T-helper 9 cell (primary cell): ENCODE measurements at places on chromosomes 2 and 18.
A peak's percentile ranks its signal among the peaks of the same experiment; 100 is the strongest.

DNA sequence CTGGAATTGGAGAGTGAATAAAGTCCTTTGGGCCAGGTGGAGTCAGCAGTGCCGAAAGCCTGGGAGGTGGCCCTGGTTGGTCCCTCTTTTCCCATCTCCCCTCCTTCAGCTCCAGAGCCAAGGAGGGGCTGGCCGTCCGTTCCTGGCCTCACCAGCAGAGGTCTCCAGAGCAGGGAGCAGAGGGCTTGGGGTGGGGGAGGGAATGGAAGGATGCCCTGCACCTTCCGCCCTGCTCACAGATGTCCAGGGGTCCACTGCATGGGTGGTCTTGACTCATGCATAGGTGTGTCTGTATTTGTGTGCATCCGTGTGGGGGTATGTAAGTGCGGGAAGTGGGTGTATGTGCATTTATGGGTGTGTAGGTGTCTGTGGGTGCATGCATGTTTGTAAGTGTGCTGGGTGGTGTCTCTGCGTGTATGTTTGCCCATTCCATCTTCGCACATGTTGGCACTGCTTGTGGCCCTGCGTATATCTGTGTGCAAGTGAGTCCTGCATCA is 201.8 kb downstream of the ZFP36L2 start:
- peak; percentile 18 for DNase-seq

DNA sequence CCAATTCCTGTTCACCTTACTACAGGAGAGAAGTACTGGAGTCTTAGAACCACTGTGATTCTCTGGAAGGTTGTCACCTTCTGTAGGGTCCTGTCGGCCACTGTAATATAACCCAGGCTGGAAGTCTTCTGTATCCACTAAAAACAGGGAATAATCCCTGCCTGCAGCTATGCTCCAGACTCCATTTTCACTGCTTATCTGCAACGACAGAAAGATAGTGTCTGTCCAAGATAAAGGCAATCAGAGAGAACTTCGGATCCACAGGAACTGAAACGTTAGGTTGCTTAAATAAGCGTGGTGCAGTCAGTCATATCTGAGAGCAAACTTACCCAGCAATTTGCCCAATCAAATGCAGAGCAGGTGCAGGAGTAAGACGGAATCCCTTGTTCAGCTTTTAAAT is 34.2 kb downstream of the ALS2 start:
- no peak for DNase-seq

DNA sequence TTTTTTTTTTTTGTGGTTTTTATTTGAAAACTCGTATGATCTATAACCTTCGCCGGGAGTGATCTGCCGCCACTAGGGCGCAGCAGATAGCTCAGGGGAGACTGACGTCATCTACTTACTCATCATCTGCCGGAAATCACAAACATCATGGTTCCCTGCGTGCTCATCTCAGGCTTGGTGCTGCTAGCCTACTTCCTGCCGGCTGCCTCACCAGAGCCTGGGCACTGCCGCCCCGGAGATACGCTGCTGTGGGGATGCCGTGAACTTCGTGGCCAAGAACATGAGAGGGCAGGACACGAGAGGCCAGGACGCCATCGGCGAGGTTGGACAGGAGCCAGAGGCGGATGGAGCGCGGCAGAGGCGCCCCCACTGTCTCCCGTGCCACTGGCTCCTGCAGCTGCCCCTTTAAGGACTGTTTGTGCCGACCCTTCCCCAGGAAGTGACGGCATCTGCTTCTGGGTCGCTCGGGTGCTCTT is 68.8 kb downstream of the DOK6 start:
- DNase-seq: peak; percentile 3

DNA sequence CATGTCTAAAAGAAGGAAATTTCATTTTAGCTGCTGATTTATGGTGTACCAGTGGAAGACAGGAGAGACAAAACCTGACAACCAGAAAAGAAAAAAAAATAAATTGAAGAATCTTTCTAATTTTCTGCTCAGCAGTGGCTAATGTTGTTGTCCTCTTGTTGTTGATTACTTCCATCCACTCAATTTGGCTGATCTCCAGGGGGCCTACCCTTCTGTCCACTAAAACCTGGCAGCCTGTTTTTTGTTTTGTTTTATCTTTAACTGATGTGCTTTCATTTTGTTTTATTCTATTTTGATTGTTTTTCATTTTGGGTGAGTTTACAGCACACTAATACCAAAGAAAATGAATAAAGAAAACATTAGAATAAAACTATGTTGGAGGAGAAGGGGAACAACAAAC is 27.4 kb downstream of the TFPI start:
- no peak for DNase-seq

DNA sequence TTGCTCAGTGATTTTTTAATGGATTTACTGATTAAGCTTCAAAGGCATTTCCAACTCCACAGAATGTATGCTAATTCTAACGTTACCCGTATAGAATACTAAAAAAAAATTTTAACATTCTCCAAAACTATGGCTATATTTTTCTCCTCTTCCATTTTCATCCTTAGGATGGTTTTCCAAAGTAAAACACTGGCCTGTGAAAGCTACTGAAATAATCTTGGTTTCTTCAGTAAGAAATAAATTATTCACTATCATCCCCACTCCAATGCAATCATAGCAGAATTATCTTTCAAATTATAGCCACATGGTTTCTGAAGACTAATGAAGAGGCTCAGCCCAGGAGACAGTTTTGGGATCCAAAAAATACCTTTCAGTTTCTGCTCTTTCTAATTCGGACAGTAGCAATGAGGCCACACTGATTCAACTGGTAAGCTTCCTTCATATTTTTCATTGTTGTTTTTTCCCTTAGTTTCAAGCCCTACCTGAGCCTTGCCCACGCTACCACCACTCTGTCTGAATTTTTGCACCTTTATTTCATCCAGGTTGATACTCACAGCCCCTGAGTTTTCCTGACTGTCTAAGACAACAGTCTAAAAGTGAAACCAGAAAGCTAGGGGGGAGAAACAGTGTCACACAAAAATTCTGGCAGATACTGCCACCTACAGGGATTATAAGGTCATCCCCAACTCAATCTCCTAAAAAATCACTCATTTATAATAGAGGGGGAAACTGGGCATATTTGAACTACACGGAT is 887.9 kb downstream of the NRXN1 start:
- no peak for DNase-seq

GRCh38 chr2:173191601-173192000 is 116.0 kb downstream of the MAP3K20 start:
- DNase-seq: no peak

DNA sequence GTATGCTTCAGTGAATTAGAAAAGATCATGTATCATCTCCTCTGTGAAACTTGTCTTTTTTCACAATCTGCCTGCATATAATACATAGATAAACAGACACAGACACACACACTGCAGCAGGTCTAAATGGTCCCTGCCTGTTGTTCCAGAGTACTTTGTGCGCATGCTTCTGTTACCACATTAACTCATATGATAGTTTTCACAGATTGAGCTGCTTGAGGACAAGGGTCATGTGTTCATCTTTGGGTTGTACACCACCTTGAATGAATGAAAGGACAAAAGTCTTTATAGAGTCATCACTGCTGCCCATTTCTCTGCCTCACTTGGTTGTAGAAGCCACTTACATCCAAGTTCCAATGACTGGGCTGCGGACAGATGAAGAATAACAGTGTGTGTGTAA is 72.7 kb upstream of the GLS start:
- DNase-seq: no peak

GRCh38 chr2:235061656-235062055 is 109.8 kb downstream of the SH3BP4 start:
- no peak for DNase-seq

- no peak for DNase-seq
Measured at GRCh38 chr2:70501215-70501614, 52.4 kb downstream of the TGFA start.

DNA sequence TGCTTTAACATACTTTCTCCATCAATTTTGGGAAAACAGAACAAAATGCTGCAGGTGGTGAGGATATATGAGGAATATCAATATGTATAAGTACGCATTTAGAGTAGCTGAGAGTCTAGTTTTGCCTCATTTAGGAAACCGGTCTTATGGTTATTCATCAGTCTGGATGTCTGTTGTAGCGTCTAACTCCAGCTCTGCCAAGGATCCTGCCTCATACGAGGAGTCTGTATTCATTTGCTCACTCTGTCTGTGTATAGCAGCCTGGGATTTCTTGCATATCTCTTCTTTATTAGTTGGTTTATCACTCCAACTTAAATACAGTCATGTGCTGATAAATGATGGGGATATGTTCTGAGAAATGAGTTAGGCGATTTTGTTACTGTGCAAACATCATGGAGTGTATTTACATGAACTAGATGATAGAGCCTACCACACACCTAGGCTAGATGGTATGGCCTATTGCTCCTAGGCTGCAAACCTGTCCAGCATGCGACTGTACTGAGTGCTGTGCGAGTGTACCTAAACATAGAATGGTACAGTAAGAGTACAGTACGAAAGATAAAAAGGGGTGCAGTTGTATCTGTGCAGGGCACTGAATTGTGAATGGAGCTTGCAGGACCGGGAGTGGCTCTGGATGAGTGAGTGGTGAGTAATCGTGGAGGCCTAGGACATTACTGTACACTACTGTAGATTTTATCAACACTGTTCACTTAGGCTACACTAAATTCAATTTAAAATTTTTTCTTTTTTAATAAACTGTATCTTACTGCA is 148.1 kb downstream of the ZNF407 start:
- no peak for DNase-seq

DNA sequence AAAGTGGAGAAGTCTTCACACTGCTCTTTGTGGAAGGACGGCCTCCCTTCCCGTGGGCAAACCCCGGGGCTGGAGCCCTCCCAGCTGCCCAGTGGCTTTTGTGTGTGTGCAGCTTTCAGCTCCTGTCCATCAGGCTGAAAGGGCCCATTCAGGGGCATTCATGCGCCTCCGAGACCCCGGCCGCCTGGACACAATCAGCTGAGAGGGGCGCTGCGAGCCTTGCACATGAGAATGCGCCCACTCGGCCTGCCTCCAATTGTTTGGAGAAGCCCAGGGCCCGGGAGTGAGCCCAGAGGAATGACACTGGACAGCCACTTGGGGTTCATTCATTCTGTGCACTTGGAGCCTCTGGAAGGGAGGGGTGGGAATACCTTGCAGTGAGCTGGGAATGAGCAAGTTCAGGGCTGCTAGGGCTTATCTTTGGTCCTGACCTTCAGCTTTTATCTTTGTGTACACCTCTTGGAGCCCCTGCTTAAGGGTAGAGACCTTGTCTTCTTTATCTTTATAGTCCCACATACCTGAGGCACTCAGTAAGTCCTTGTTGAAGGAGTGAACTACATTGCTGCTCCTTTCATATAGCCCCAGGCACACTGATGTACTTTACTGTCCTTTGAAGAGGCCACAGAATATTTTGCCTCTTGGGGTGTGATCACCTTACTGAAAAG is 56.5 kb downstream of the TCF7L1 start:
- DNase-seq: no peak

GRCh38 chr2:45724335-45724734 is 72.9 kb downstream of the PRKCE start:
- no peak for DNase-seq

- DNase-seq: no peak
Measured at GRCh38 chr2:238925816-238926521, 78.1 kb downstream of the TWIST2 start.

DNA sequence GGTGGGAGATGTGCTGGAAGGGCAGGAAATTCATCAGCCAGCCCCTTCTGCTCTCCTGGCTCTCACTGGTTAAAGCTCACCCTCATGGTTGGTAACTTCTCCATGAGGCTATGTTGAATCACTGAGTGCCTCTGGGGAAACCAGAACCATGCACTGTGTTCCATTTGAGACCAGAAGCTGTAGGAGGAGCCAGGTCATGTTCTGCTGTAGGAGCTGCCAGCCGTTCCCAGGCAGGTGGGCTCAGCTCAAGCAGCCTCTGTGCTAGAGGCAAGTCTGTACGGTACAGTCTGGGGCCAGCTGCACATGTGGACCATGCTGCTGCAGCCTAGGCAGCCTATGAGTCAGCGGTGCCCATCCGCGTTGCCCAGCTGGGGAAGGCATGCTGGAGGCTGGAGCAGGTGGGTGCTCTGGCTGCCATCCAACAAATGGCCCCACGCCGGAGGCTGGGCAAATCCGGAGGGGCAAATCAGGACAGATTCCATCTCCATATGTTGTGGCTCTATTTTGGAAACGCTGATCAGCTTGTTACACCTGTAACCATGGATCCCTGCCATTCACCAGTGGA is 22.0 kb upstream of the KCNF1 start:
- DNase-seq: no peak

GRCh38 chr2:96897491-96898134 is 27.7 kb upstream of the SEMA4C start:
- DNase-seq: no peak

GRCh38 chr2:219173176-219173575 is 3.3 kb upstream of the SLC23A3 start:
- no peak for DNase-seq

- no peak for DNase-seq
Measured at GRCh38 chr2:38528008-38528442, 74.7 kb downstream of the HNRNPLL start.

- DNase-seq: no peak
Measured at GRCh38 chr2:170577356-170577755, 137.8 kb upstream of the SP5 start.

- DNase-seq: no peak
Measured at GRCh38 chr2:216047397-216047796, 34.0 kb upstream of the MREG start.

GRCh38 chr18:41618147-41618546 is 336.9 kb upstream of the PIK3C3 start:
- DNase-seq: no peak

DNA sequence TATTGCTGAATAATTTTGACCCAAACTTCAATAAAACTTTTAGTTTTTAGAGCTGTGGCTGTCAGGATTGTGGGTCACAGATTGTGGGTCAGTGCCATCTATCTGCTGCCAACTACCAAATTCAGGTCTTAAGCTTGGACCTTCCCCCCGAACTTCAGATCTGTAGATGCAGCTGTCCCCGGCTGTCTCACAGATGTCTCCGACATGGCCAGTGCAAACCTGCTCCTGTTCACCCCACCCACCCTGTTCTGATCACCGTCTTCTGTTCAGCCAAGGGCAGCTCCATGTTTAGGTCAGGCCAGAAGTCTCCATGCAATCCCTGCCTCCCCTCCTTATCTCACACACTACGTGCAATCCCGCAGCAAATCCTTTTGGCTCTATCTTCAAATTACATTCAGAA is 175.0 kb downstream of the PRKCE start:
- DNase-seq: no peak

GRCh38 chr18:79068937-79069716 is at the start of gene ATP9B:
TSS of gene ATP9B (plus strand) at chr18:79069394. CDS start at chr18:79069411, 17 bp downstream.
- DNase-seq: peak; percentile 99

DNA sequence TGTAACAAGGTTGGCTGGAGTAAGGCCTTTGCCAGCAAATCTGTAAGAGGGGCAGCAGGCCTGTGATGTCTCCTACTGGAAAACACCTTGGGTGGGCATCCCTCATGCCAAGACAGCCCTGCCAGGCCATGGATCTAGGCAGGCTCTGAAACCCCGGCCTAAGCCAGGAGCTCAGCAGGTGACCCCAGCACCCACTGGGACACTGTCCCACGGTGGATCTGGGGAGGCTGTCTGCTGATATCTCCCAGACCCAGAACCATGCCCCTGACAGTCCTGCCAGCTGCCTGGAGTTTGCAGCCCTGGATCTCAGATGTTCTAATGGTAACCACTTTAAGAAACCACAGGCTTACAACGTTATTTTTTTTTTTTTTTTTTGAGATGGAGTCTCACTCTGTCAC is 117.7 kb downstream of the ZNF516 start:
- no peak for DNase-seq
